SJSA1 (cell line): ENCODE measurements at places on chromosomes 6 and 20.
A peak's percentile ranks its signal among the peaks of the same experiment; 100 is the strongest.

DNA sequence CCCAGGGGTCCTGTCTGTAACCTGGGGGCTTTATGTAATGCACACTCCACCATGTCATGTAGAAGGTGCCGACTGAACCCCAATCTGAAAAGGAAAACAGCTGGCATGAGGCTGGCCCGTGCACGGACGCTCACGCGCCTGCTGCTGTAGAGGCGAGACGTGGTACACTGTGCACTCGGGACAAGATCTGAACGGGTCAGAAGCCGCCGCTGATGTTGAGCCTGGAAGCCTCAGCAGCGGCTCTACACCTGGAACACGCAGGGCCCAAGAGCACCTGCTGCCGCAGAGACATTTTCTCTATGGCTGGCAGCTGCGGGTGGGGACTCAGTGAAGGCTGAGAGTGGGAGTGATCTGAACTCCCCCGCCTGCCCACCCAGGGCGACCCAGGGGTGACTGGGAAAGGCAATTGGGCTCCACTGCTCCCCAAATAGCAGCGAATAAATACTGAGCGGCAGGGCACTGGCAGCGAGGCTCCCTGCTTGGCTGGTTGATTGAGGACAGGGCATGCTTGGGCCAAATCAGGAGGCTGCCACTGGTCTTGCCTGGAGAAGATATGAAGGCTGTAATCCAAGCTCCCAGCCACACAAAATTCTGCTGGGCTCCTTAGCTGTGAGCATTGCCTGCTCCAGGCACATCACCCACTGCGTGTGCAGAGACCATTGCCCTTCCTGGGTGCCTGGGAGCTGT lies 2.5 kb upstream of the OGFR start:
- DNase-seq = no peak

- no peak for DNase-seq
These were observed 111.5 kb downstream of the SESN1 start for GRCh38 chr6:108983151-108983550.

GRCh38 chr6:104166055-104166668 lies 693.6 kb downstream of the HACE1 start:
- DNase-seq = no peak

- DNase-seq = no peak
These were observed 34.9 kb upstream of the HEY2 start for GRCh38 chr6:125714441-125715090.

DNA sequence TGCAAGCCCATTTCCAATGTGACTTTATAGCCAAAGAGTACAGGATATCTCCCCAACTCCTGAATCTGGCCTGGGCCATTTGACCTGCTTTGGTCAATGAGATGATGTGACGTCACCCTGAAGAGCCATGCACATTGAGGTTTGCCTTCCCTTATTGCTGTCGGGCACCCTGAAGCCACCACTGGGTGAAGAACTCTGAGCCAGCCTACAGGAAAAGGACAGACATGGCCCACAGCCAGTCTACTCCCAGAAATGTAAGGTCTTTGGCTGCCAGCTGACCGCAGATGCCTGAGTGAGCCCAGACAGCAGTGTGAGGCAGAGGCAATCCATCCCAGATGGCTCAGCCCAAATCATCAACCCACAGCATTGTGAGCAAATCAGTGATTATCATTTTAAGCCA lies 3.7 kb upstream of the SYNDIG1 start:
- DNase-seq = no peak

- DNase-seq = peak; percentile 46
These were observed 510 bp downstream of the NDRG3 start for GRCh38 chr20:36745234-36745926.

DNA sequence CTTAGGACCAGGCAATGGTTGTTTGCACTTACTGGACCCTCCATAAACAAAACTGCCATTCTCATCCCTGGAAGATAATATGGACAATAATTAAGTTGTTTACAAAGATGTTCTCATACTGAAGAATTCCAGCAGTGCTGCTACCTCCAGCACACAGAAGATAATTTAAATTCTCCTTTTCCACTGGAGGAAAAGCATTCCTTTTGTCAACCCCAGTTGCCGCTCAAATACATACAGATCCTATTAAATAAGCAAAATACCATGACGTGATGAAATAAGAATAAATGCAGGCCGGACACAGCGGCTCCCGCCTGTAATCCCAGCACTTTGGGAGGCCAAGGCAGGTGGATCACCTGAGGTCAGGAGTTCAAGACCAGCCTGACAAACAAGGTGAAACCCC lies 54.5 kb upstream of the IPCEF1 start:
- DNase-seq = no peak

- no peak for DNase-seq
These were observed 123.9 kb downstream of the COL12A1 start for GRCh38 chr6:75081921-75082320.

- DNase-seq = no peak
These were observed 656 bp downstream of the RTEL1 start for GRCh38 chr20:63658749-63659187.

GRCh38 chr20:55977690-55978459 lies 27.4 kb downstream of the CBLN4 start:
- no peak for DNase-seq

- DNase-seq = no peak
These were observed 29.6 kb upstream of the VEGFA start for GRCh38 chr6:43740321-43740960.

- no peak for DNase-seq
These were observed 14.5 kb upstream of the PSMG4 start for GRCh38 chr6:3244003-3244831.

- DNase-seq = peak; percentile 48
These were observed at the start of gene PLCB4 for GRCh38 chr20:9068841-9069663. Gene PLCB4, plus strand, starts transcription at chr20:9069087. Its CDS starts 238,728 bp downstream, at chr20:9307815.

DNA sequence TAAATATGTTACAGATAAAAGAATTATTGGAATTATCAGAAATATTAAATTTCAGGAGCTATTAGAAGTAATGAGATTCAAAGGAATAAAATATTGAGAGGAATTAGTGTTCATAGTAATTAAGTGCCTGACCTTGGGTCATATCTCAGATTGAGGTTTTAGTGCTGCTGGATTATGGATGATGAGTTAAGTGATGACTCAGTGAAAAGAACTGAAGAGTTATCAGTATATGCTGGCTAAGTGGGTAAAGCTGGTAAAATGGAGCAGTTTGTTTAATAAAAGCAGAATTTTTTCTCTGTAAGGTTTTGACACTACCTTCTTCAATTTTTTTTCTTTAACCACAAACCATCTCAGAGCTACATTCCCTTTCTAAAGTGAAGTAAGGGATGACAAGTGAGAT lies 206.7 kb downstream of the MANEA start:
- no peak for DNase-seq

DNA sequence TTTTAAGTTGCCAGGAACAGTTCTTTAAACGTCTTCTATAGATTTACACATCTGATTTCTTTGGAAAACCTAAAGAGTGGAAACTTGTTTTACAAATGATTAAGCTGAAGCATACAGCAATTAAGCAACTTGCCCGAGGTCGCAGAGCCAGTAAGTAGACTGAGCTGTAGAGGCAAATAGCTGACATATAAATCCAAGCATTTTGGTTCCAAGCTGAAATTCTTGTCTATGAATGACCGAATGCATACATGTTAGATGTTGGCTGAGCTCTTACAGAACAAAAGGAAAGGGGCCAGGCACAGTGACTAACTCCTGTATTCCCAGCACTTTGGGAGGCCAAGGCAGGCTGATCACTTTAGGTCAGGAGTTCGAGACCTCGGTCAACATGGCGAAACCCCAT lies 101.8 kb upstream of the SGK1 start:
- DNase-seq = no peak

DNA sequence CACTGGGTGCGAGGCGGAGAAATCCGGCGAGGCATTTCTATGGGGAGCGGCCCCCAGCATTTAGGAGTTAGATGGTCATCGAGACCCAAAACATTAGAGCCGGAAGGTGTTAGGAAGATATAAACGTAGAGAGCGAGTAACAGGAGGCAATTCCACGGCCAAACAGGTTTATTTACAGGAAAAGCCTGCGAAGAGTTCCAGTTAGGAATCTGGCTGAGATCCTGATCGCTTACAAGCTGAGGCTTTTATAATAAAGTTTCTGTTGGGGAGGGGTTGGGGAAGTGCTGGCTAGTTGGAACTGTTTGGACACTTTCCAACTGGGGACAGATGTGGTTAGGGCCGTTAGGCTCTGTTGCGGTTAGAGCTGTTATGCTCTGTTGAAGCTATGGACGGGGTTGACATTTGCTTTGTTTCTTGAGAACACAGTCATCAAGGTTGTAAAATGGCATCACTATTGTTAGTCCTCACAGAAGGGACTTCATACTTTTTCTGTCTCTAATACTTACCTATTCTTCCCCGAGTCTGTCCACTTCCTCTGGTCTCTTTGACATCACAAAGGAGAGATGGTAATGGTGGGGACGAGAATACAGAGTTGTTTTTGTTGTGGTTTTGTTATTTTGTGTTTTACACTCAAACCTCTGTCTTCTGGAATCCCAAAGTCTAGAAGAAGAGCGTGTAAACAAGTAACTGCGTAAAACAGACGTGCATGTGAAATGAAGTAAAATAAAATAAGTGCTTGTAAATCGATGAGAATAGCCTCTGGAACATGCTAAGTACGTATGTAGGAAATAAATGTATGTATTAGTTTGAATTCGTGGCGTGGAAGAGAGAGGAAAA lies 554 bp upstream of the ZSCAN31 start:
- peak; percentile 77 for DNase-seq

- DNase-seq = peak; percentile 46
These were observed 636 bp downstream of the RCAN2 start for GRCh38 chr6:46490425-46491200.

DNA sequence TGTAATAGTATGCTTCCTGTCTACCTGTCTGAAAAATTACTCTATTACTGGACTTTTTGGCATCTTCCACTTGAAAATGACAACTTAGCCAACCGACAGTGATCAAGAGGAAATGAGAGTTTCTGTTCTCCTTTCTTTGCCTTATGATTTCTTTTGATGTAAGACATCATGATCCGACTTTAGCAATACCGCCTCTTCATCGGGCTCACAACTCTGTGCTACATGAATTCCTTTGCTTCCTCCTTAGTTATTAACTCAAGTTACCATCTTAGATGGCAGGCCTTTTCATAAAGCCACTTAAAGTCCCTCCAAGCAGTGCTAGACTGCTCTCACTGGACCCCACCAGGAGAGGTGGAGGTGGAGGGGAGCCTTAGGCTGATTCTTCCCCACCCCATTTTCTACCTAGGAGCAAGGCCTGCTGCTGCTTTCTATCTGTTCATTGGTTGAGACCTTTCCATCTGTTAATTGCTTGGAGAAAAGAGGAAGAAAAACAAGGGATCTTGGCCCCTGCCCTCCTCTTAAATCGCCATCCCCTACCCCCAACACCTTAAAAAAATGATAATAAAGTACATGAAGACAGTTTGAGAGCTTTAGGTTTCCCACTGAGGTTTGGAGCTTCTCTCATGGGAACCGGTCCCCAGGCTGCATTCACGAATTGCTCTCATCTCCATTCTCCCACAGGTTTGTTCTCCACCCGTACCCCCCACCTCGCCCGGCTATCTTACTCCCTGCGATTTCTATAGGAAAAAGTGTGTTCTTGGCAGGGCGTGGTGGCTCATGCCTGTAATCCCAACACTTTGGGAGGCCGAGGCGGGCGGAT lies 21.6 kb upstream of the MCM3 start:
- no peak for DNase-seq

GRCh38 chr20:16313917-16314316 lies 259.3 kb downstream of the KIF16B start:
- no peak for DNase-seq

DNA sequence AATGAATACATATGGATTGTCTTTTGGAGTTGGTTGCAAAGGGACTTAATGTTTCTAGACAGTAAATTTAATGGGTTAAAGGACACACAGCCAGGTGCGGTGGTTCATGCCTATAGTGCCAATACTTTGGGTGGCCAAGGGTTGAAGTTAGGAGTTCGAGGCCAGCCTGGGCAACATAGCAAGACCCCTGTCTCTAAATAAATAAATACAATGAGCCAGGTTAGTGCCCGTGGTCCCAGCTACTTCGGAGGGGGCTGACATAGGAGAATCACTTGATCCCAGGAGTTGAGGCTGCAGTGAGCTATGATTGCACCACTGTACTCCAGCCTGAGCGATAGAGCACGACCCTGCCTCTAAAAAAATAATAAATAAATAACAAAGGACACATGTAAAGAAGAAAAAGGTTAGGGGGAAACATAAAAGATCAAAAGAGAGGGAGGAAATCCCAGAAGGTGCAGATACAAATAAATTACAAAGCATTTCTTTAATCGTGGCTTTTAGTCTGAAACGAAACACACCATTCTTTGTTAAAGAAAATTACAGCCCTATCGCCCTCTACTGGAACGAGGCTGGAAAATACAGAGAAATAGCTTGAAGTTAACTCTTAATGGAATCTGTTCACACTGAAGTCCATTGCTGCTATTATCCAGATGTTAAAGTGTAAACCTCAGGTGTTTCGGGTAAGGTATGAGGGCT lies 42.6 kb upstream of the SCML4 start:
- no peak for DNase-seq

GRCh38 chr6:166315436-166315835 lies 7.2 kb upstream of the PRR18 start:
- DNase-seq = no peak

DNA sequence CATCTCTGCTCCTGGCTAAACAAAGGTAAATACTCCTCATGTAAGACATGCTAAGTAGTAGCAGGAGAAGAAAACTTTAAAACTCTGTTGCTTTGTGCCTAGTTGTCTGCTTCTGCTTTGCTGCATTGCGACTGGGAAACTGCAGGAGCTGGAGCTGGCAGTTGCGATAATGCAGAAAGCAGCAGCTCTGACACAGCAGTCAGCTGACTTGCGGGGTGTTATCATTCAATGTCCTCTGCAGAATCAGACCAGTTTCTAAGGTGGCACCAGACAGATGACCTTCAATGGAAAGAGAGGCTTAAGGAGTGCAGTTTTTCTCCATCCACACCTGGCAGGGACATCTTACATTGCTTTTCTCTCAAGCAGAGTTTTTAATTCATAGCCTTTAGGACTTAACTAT lies 69.9 kb upstream of the SOX4 start:
- DNase-seq = no peak
